CD8-positive, alpha-beta memory T cell (primary cell): ENCODE measurements at places on chromosomes 11 and 22. TPM values are rescaled to one million over a fixed set of nuclear protein-coding genes. Genes with fewer than 3 reads are reported as not detected.

GRCh38 chr11:93655047-93655446 is 6.4 kb upstream of the CEP295 start:
- no peaks in the 10 kb centered on the region for H3K27me3 ChIP-seq
- DNase-seq: no peak
- H3K36me3 ChIP-seq: no peaks in the 10 kb centered on the region
- no peak overlapping the region for H3K4me3 ChIP-seq

- no peaks in the 10 kb centered on the region for H3K36me3 ChIP-seq
- H3K27me3 ChIP-seq: peaks cover 5% of the 10 kb centered on the region
- no peak within 1 kb of the TSS for H3K27ac ChIP-seq
- no peaks in the 10 kb centered on the region for H3K4me1 ChIP-seq
- peak within 1 kb of the TSS; percentile 78 for H3K4me3 ChIP-seq
These were observed at the start of gene OR52N2 for GRCh38 chr11:5808500-5809121. OR52N2 (plus strand) TSS chr11:5808924; CDS start chr11:5820336, 11,412 bp downstream.

TIGD3 gene
- total RNA-seq: 1.2 TPM

- H3K27ac ChIP-seq: no peak overlapping the region
- H3K4me3 ChIP-seq: peak overlapping the region; percentile 7
- no peak for DNase-seq
- H3K4me1 ChIP-seq: peaks cover 98% of the 10 kb centered on the region
- H3K27me3 ChIP-seq: no peaks in the 10 kb centered on the region
These were observed 26.8 kb downstream of the MYH9 start for GRCh38 chr22:36360871-36361383.

- H3K4me3 ChIP-seq: no peak overlapping the region
- no peaks in the 10 kb centered on the region for H3K4me1 ChIP-seq
- DNase-seq: no peak
These were observed 243.7 kb upstream of the TBCEL start for GRCh38 chr11:120780239-120780638.

CCDC89 gene
- 0.20 TPM for total RNA-seq

GRCh38 chr11:65060913-65061408 is 2.6 kb upstream of the NAALADL1 start:
- no peak overlapping the region for H3K4me3 ChIP-seq
- H3K27ac ChIP-seq: no peak overlapping the region
- no peak for DNase-seq
- no peaks in the 10 kb centered on the region for H3K27me3 ChIP-seq

DNA sequence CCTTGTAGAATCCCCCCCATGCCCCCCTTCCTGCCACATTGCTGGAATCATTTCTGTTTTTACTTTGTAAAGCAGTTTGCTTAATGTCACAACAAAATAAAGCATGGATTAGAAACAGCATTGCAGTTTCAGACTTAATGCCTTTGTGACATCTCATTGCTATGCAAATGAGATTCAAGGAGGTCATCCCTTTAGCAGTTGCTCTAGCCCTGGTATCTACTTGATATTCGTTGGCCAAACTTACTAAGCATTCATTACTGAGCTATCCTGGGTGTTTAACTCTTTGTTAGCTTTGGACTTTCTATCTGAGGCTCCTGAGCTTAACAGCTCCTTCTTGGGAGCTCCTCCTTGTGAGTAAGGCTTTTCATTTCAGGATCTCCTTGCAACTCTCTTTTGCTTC is 16.3 kb downstream of the FAT3 start:
- no peaks in the 10 kb centered on the region for H3K4me1 ChIP-seq
- H3K27me3 ChIP-seq: no peaks in the 10 kb centered on the region
- H3K36me3 ChIP-seq: no peaks in the 10 kb centered on the region
- no peak overlapping the region for H3K27ac ChIP-seq

OR6T1 gene
- total RNA-seq: not detected

BIRC3 gene
- total RNA-seq: 199 TPM

DNA sequence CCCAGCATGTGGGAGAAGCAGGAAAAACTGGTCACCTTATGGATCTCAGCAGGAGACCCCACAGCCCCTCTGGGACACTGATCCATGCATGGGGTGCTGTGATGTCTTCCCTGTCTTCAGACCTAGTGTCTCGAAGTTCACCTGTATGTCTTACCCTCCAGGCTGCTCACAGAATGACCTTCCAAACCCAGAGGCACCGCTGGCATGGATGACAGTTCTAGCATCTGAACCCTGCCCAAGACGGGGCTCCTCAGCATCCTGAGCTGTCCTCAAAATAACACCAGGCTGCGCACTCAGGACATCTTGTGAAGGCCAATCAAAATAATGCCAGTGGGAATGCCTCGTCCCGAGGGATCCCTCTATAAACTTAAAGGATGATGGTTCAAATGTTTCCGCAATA is 824.9 kb downstream of the TBC1D22A start:
- no peak for DNase-seq
- H3K4me1 ChIP-seq: no peaks in the 10 kb centered on the region
- H3K27ac ChIP-seq: no peak overlapping the region
- H3K4me3 ChIP-seq: no peak overlapping the region

DNA sequence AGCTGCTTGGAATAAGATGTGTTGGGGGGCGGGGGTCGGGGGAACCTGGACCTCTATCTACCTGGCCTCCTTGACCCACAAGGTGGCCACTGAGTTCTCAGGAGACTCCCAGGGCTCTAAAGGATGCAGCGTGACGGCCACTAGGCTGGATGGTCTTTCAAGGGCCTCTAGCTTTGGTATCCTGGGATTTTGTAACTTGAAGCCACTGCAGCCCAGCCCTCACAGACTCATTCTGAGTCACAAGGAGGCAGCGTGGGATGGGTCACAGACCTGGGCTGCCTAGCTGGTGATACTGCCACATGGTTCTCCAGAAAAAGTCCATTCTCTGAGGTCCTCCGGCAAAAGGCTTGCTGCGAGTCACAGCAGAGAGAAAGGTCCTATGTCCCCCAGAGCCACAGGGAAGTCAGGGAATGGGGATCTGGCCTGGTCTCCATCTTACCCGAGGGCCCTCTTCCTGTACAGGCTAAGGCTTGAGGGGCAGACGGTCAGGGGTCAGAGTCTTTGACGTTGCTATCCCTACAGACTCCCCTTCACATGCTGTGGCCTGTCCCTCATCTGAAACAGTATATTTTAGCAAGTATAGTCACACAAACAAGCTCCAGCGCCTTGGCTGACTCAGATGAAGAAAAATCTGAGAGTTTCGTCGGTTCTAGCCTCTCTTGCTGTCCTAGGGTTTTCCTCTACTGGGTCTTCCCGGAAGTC is 52.4 kb downstream of the KCNC1 start:
- H3K27ac ChIP-seq: no peak overlapping the region
- H3K4me3 ChIP-seq: no peak overlapping the region
- DNase-seq: no peak
- peaks cover 4% of the 10 kb centered on the region for H3K36me3 ChIP-seq

DNA sequence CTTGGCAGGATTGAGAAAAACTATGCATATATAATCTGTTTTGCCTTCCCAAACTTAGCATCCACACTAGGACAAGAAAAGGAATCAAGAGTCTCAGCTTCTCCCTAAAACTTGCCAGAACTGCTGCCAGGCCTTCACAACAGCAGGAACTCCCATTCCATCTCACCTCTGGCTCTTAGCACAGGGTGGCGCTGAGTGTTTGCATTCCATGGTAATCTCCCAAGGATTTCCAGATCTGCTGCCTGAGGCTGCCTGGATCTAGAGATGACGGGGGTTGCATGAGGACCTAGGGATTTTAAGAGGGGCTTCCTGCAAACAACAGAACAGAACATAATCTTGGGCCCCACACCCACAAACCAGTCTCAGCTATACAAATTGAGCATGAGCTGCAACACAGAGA is 87.1 kb upstream of the OPCML start:
- no peak for DNase-seq
- no peak overlapping the region for H3K4me3 ChIP-seq

OR10D3 gene
- not detected for total RNA-seq

- H3K4me1 ChIP-seq: no peaks in the 10 kb centered on the region
- no peak overlapping the region for H3K27ac ChIP-seq
These were observed 198.2 kb upstream of the POU2AF2 start for GRCh38 chr11:111047374-111047773.

- no peaks in the 10 kb centered on the region for H3K4me1 ChIP-seq
- no peaks in the 10 kb centered on the region for H3K36me3 ChIP-seq
- H3K4me3 ChIP-seq: no peak overlapping the region
- DNase-seq: no peak
These were observed 4.0 kb downstream of the ANO3 start for GRCh38 chr11:26335903-26336302.

GRCh38 chr11:6755303-6755952 is 16.3 kb downstream of the OR2AG2 start:
- DNase-seq: peak; percentile 50
- no peaks in the 10 kb centered on the region for H3K27me3 ChIP-seq
- H3K36me3 ChIP-seq: no peaks in the 10 kb centered on the region
- H3K4me3 ChIP-seq: no peak overlapping the region
- H3K27ac ChIP-seq: no peak overlapping the region

GRCh38 chr11:87263979-87264378 is 226.2 kb downstream of the TMEM135 start:
- H3K4me1 ChIP-seq: no peaks in the 10 kb centered on the region
- H3K36me3 ChIP-seq: no peaks in the 10 kb centered on the region
- H3K27ac ChIP-seq: no peak overlapping the region
- no peak for DNase-seq
- H3K27me3 ChIP-seq: no peaks in the 10 kb centered on the region

DNA sequence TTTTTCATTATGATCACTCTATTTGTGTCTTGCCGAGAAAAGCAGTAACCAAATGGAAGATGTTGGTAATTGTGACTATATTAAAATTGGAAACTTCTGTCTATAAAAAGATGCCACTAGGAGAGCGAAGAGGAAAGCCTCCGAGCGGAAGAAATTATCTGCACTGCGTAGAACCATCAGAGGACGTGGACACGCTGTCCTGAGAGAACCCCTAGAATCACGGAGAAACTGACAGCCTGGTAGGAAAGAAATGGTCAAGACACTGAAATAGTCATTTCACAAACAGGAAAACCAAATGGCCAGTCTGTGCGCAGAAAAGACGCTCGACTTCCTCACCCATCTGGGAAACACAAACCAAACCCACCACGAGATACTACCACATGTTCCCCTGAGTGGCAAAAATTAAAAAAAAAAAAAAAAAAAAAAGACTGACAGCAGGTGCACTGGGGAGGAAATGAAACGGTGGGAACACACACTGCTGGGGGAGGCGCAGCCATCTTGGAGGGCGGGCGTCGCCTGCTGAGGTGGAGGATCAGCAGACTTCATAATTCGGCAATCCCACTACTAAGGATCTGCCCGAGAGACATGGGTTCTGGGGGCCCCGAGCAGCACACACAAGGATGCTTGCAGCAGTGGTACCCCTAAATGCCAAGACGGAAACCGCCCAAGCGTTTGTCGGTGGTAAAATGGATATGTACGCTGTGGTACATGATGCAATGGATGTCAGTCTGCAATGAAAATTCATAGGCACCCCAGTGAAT is 21.3 kb downstream of the IFITM10 start:
- no peaks in the 10 kb centered on the region for H3K36me3 ChIP-seq
- H3K27ac ChIP-seq: no peak overlapping the region
- peak overlapping the region; percentile 16 for H3K4me3 ChIP-seq
- no peaks in the 10 kb centered on the region for H3K27me3 ChIP-seq
- DNase-seq: no peak
- H3K4me1 ChIP-seq: peaks cover 20% of the 10 kb centered on the region

DNA sequence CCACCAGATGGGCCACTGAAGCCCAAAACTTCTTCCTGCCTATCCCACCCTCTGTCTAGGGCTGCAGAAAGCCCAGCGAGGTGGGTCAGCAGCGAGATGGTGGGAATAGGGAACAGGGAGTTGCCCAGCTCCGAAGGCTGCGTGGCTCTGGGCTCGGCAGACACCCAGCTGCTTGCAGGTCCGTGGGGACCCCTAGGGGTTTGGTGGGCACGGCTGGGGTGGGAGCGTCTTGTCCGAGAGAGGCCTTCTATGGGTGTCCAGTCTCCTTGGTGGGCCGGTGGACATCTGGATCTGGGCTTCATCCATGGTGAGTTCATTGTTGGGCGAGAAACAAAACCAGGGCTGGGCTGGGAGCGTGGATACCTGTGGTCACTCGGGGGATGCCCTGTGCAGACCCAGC is 1211.0 kb downstream of the BRD1 start:
- no peak overlapping the region for H3K4me3 ChIP-seq
- no peaks in the 10 kb centered on the region for H3K36me3 ChIP-seq
- DNase-seq: no peak
- no peaks in the 10 kb centered on the region for H3K4me1 ChIP-seq

DNA sequence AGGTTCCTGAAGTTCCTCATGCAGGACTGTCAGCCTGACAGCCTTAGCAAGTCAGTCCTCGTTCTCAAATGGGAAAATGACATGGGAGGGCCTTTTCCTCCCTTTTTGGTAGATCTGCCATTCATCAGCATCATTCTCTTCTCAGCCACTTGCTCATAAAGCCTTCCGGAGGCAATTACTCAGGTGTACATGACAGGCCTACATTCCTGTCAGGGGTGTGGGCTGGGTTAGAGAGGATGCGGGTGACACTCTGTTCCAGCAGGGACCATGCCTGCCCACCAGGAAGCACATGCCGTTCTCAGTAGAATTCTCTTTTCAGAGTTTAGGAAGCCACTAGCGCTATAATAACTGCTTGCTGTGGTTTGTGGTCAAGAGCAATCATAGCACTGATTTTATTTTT is 24.2 kb upstream of the ANKK1 start:
- DNase-seq: no peak
- H3K4me3 ChIP-seq: no peak overlapping the region
- H3K36me3 ChIP-seq: peaks cover 31% of the 10 kb centered on the region
- no peak overlapping the region for H3K27ac ChIP-seq
- no peaks in the 10 kb centered on the region for H3K27me3 ChIP-seq
- peaks cover 7% of the 10 kb centered on the region for H3K4me1 ChIP-seq

DNA sequence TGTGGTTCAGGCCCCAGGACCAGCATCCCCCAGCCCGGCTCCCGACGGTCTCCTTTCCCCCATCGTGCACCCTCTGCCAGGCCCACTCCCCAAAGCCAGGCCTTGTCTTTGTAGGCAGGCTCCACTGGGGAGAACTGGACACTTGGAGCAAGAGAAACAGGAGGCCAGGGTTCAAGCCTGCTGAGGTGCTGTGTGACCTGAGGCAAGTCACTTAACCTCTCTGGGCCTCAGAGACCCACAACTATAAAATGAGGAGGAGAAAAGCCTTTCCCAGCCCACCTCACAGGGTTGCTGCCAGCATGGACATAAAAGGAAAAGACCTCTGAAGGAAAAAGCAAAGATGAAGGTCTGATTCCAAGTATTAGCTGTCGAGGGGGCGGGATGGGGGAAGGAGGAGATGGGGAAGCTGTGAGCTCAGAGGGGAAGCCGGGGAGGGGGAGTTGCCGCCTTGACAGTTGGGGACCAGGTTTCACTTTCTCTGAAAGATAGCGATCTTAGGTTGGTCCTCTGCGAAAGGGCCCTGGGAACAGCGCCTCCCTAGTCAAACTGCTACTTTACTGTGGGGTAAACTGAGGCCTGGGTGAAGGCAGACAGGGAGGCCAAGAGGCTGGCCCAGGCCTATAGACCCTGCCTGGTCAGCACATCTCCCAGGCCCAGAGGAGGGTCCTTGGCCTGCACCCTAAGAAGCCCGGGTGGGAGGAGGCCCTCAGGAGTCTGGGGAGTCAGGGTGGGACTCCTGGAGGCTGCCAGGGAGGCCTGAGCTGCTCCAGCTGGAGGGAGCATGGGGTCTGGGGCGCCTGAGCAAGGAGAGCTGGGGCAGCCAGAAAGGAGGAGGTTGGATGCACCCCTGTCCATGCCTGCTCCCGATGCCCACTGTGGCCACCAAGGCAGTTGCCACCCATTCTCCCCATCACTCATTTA is 991 bp upstream of the OSM start:
- no peaks in the 10 kb centered on the region for H3K36me3 ChIP-seq
- peak; percentile 64 for DNase-seq
- H3K27me3 ChIP-seq: no peaks in the 10 kb centered on the region
- H3K4me3 ChIP-seq: peak overlapping the region; percentile 75

CHRM1 gene
- not detected for total RNA-seq
